ENCODE measurements at places on chromosomes 16 and 17.
A peak's percentile ranks its signal among the peaks of the same experiment; 100 is the strongest.

DNA sequence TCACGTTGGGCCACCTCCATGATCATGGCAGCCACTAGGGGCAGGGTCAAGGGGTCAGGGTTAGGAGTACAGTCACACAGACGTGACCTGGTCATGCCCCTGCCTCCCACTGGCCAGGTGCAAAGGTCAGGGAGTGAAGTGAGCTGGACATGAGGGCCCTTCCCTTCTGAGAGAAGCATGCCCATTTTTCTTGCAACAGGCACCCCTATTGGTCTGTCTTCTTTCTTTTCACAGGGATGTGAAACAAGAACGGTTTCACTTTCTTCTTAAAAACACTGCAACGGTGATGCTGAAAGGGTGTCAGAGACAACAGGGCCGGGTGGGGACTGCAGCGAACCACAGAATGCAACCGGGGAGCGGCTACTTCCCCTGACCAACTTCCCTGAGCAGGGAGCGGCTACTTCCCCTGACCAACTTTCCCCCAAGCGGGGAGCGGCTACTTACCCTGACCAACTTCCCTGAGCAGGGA lies 52.1 kb upstream of the DOC2B start:
- DNase-seq = peak; percentile 7

DNA sequence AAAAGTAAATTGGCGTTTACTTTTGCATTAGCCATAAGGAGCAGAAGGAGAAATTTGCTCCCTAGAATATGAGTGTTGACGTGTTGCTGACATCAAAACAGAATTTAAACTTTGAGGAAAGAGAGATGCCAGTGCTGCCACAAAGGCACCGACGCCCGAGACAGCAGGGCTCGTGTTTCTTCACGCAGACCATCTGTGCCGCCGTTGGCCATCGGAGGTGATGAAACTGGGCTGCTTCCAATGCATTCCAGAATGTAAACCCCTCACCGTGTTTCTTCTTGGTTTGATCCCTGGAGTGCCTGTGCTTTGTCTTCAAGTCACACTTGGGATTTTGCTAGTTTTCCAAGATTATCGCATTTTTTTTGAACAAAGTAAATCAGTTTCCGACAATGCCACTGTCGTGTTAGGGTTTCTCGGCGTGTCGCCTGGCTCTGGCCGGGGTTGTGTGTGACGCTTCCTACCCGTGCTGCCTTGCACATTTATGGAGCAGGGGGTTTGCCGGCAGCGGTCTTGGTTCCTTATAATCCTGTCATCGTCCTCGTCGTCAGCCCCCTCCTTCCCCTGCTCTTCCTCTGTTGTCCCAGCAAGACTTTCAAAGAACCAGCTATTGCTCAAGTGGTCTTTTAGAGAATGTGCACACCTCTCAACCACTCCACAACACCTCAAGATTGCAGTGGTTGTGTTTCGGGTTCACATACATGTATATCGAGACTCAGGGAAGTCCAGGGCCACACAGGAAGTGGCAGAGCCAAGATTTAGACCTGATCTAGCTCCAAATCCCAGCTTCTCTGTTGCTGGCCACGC lies 103.9 kb downstream of the METRNL start:
- no peak for DNase-seq

DNA sequence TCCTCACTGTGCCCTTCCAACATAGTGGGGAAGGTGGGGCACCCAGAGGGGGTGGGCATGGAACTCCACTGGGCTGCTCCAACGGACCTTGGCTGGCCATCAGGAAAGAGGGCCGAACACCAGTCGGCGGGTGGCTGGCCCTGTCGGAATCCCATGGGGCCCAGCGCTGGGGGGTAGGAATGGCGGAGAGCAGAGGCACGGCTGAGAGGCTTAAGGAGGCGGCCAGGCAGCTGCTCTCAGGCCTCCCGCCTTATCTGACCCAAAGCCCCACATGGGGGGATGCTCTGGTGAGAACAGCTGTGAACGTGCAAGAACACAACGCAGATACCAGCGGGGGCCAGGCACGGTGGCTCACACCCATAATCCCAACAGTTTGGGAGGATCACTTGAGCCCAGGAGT lies 4.4 kb upstream of the MYO1C start:
- DNase-seq = no peak

- no peak for DNase-seq
Measured at GRCh38 chr16:88282564-88283395, 100.0 kb upstream of the ZNF469 start.

DNA sequence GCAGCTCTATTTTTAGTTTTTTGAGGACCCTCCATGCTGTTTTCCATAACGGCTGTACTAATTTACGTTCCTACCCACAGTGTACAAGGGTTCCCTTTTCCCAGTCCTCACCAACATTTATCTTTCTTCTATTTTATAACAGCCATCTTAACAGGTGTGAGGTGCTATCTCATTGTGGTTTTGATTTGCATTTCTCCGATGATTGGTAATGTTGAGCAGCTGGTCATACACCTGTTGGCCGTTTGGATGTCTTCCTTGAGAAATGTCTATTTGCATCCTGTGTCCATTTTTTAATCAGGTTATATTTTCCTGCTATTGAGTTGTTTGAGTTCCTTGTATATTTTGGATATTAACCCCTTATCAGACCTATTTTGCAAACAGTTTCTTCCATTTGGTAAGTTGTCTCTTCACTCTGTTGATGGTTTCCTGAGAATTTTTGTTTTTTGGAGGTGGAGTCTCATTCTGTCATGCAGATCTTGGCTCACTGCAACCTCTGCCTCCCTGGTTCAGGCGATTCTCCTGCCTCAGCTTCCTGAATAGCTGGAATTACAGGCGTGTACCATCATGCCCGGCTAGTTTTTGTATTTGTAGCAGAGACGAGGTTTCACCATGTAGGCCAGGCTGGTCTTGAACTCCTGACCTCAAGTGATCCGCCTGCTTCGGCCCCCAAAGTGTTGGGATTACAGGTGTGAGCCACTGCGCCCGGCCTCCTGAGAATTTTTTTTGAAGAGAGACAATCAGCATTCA lies 279.6 kb downstream of the SNX29 start:
- no peak for DNase-seq

DNA sequence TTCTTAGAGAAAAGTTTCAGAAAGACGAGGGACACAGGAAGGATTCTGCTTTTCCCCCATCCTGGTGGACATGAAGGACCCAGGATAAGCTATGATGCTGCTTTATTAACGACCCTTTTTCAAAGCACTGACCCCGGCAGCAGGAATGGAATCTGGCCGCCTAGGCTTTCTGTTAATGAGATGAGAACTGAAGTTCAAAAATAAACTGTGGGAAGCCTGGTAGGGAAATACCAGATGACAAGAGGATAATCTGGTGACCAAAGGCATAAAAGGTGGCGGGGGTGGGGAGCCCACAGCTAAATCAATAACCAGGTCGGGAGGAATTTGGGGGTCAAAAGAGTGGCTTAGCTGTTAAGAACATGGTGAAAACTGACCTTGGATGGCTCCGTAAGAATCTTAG lies 171.0 kb downstream of the XYLT1 start:
- DNase-seq = no peak

- no peak for DNase-seq
Measured at GRCh38 chr16:28592511-28592910, 4.3 kb downstream of the SULT1A2 start.

DNA sequence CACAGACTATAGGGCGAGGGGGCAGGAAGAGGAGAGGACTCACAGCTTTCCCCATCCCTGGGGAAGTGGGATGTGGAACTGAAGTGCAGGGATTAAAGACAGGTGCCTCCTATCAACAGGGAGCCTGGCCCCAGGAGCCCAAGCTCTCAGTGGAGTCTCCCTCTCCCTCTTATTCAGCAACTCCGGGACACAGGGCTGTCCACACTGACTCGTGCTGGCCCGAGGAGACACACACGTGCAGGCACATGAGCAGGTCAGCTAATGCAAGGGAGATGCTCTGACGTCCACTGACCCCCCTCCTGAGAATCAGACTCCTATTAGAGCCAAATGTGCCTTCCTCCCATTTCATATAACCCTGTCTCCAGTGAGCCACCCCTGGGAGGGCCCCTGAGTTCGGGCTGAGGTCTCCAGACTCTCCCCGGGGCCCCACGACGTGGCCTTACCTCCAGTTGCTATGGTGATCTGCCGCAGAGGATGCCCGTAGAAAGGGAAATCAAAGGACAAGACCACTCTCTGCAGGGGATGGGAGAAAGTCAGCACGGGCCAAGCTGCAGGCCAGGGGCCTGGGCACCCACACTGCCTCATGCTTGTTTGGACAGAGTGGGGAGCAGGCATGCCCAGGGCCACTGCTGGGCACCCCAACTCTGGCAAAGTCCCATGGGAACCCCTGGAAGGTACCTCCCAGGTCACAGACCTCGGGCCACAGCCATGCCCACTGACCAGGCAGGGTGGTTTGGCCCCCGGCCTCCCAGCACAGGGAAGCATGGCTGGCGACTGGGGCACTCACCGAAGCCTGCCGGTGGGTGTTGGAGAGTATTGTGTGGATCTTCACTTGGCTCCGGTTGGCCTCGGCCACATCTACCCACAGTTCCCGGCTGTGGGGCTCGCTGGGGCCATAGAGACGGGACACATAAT lies 42.7 kb downstream of the PLXDC1 start:
- DNase-seq = no peak

- DNase-seq = no peak
Measured at GRCh38 chr17:66450008-66450851, 147.8 kb downstream of the PRKCA start.

DNA sequence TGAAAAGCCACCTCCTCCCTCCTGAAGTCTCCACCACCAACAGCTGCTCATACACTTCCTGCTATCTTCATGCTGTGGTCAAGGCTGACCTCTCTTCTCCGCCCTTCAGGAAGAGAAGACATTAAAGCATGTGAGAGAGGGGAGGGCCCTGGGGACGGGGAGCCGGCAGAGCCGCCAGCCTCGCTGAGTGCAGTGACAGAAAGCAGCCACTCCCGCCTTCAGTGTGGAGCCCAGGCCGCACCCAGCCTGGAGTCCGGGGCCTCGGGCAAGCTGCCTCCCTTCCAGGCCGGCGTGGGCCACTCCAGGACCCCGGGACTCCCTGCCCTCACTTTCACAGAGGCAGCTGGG lies 94.7 kb upstream of the TNRC6C start:
- no peak for DNase-seq

Data from CD4-positive, alpha-beta T cell treated with Interleukin-21 for 1 hour (primary cell).